ENCODE measurements at places on chromosomes 2 and 18. TPM values are rescaled to one million over a fixed set of nuclear protein-coding genes. Genes with fewer than 3 reads are reported as not detected.

Gene PRSS56
- 2.4 TPM for total RNA-seq

GRCh38 chr2:18645315-18645714 is 55.9 kb upstream of the NT5C1B start:
- no peak overlapping the region for H3K27ac ChIP-seq
- no peak overlapping the region for H3K4me3 ChIP-seq
- H3K36me3 ChIP-seq = no peaks in the 10 kb centered on the region

Gene UXS1
- total RNA-seq = 22.5 TPM

DNA sequence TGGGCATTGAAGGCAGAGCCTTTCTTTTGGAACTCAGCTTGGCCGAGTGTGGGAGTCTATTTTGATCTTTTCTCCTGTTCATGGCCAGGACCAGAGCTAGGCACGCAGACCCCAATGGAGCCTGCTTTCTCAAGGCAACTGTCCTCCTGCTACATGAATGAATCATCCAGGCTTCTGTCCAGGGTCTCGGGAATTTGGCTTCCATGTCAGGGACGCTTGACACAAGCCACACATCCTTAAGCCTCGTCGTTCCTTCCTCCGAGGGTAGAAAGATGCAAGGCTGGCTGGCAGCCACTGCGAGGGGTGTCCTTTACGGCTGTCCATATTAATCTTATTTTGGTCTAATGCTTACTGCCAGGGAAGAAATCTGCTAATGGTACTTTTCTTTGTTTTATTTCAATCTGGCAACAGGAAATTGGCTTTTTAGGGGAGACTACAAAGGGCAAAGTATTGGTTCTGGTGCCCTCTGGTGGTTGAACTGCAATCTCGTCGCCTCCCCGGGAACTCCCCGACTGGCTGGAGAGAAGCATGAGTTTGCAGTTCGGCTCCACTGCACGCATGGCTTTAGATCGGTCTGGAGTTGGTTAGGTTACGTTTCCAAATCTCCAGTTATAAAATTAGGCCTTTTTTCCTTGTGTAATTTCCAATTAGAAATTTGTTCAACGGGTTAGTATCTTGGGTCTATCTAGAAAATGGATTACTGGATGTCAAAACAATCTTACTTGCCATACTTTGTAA is 135.2 kb downstream of the ALPK2 start:
- no peaks in the 10 kb centered on the region for H3K27me3 ChIP-seq
- H3K4me1 ChIP-seq = peaks cover 29% of the 10 kb centered on the region
- peaks cover 56% of the 10 kb centered on the region for H3K36me3 ChIP-seq
- peak overlapping the region; percentile 82 for H3K27ac ChIP-seq
- peak overlapping the region; percentile 46 for H3K4me3 ChIP-seq

Gene SLC25A12
- total RNA-seq = 59.9 TPM

Gene TUBA3E
- not detected for total RNA-seq

Gene RTN4
- total RNA-seq = 318 TPM
